Brain microvascular endothelial cell (primary cell): ENCODE measurements at places on chromosomes 7 and 10.

DNA sequence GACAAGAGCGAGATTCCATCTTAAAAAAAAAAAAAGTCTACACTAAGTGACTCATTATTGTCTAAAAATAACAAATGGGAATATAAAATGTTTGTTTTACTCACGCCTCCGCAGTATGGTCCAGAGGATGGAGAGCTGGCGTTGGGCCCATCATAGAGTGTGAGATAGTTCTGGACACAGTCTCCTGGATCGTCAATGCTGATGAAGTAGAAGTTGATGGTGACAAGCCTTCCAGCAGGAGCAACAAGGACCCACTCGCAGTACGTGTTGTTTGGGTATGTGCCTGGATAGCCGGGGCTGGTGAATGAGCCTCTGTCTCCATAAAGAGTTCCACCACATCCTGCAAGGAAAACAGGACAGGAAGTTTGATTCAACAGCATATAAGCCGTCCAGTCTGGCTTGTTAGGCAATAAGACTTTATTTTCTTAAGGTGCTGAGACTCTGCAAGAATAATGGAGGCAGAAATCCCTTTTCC, 11.5 kb upstream of the RSU1 start:
- peak; percentile 94 for DNase-seq

DNA sequence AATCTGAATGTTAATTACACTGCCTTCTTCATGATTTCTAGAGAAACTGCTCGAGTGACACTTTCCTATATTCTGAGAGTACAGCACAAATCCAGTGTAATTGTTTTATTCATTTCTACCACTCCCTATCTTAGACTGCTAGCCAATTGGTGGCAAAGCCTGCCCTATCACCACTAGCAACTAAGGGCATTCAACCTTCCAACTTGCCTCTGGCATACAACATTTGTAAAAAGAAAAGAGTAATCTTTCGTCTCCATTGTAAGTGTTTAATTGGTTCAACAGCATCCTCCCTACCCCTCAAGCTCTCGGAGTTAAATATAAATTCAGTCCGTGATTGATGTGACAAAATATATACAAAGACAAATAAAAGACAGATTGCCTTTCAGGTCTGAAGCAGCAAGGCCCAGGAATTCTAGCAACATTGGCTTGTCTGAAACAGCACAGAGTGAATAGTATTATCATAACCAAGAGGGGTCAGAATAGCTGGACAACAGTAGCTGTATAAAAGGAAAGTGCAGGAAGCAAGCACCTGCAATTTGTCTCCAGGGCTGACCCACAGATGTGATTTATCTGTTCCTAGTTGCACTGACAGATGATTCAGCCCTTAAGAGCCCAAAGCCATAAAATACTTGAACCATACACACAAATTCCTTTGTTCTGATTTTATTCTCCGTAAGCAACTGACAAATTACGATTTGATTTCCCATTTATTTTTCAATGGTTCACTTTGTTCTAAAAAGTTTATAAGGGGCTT, 47.6 kb upstream of the ANKRD1 start:
- DNase-seq, result peak; percentile 24

DNA sequence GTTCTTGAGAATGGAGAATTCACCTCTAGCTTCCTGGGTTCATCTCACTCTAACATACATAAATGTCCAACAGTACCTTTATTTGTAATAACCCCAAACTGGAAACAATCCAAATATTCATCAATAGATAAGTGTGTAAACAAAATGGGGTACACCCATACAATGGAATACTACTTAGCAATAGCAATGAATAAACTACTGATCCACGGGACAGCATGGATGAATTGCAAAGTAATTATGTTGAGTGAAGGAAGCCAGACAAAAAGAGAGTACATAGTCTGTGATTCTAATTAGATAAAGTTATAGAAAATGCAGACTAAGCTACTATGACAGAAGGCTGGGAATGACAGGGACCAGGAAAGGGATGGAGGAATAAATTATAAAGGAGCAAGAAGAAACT, 391.3 kb downstream of the CCSER2 start:
- no peak for DNase-seq

GRCh38 chr7:134941952-134942351, 44.4 kb upstream of the AGBL3 start:
- DNase-seq, result no peak

DNA sequence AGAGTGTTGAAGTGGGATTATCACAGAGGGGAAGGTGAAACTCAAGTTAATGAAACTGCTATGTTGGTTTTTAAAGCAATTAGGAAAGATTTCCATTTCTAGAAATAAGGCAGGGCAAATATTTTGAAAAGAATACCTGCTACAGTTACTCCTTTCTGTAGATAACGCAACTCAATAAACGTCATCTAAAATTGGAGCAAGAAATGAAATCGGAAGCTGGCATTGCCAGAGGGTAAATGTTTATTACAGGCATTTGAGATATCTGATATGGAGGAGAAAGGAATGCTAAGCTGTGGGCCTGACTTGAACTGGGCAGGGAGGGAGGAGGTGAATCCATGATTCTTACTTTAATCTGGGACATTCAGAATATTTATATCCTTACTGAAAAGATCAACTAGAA, 217.0 kb upstream of the ADARB2 start:
- no peak for DNase-seq

DNA sequence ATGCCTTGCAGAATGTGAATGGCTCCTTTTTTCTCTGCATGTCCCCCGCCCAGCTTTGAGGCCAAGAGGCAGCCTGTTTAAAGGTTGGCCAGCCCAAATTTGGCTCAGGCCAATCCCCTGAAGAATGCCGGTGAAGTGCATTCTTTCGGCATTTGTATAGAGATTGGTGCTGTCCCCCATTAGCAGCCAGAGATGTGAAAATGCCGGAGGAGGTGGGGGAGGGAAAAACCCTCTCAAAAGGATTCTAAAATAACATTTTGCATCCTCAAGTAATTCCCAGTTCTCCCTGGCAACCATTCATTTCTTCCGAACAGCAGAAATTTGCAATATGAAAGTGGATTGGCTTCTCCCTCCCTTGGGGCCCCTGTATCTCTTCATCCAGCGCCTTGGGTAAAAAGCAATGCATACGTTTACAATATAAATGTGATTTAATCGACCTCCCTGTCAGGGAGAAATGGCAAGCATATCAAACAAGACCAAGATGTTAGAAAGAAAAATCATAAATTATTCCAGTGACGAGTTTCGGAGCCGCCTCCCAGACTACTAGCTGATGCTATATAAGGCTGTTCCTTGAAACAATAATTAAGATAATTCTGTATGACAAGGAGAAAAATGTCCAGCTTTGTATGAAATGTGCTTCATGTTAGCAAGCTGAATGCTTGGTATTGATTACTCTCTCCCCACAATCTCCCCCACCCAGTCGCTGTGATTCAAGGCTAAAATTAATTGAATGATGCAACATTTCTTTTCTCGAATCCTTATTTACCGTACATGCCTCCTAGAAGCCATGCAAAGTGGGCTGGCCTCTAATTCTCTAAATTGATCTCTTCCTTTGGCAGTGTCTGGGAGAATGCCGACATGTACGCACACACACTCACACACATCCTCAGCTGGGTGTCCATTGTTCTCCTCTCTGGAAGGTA, 323.7 kb downstream of the RPS24 start:
- DNase-seq, result no peak

DNA sequence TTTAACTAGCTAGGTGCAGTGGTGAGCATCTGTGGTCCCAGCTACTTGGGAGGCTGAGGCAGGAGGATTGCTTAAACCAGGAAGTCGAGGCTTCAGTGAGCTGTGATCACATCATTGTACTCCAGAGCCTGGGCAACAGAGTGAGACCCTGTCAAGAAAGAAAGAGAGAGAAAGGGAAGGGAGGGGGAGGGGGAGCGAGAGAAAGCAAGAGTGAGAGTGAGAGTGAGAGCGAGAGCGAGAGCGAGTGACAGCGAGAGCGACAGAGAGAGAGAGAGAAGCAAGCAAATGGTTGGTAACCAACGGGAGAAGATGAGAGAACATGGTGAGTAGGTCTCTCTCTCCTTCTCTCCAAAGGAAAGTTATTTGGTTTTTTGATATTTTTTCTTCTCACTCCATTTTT, 69.8 kb upstream of the DGKI start:
- no peak for DNase-seq

DNA sequence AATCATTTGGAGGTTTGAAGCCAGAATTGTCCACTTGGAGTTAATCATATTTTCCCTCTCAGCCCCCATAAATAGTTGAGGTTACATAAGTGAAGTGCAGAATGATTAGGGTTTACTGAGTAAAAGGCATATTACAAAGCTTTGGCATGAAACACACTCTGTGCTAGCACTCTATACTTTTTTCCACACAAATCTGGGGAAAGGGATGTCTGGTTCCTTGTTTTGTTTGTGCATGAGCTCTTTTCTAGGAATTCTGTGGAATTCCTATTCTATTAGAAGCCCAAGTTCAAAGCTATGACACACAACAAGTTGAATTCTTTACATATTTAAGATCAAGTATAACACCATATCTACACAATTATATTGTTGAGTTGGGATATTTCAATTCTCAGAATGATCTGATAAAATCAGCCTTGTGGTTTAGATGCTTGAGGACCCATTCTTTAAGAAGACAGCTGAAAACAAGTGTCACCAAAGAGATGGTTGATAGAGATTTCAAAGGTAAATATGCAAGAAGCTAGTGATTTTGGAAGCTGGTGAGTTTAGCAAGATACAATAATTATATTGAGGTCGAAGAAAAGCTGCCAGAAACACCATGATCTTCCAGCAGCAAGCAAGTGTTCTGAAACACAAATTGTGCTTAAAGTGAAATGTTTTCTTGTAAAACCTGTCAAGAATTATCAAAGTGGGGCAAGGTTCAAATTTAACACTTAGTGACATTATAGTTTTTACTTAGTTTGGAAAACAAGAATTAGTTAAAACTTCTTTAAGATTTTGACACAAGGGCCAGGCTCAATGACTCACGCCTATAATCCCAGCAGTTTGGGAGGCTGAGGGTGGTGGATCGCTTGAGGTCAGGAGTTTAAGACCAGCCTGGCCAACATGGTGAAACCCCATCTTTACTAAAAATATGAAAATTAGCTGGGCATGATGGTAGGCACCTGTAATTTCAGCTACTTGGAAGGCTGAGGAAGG, 122.6 kb downstream of the INHBA start:
- DNase-seq, result peak; percentile 85

GRCh38 chr7:155800741-155801267, 11.5 kb downstream of the SHH start:
- DNase-seq, result no peak

DNA sequence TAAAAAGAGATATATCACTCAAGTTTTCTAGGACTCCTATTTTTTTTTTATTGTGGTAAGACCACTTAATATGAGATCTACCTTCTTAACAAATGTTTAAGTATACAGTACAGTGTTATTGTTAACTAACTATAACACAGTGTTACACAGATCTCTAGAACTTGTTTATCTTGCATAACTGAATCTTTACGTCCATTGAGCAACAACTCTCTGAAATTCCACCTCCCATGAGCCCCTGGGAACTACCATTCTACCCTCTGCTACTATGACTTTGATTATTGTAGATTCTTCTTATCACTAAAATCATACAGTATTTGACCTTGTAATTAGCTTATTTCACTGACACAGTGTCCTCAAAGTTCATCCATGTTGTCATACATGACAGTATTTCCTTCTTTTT, 22.5 kb upstream of the REEP3 start:
- DNase-seq, result no peak

DNA sequence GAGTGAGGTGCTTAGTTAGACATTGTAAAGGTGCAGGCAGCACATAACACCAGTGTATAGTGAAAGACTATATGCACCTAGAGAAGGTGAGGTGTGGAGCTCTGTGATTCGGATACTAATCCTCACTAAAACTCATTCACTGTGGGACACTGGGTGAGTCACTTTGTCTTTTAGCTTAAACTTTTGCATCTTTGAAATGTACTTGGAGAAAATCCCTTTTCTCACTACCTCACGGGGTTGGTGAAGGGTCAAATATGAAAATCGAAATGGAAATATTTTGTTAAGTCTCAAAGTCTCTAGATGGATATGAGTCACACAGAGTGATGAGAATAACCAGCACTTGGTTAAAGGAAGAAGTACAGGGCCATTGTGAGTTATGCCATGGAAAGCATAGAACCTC, 38.0 kb downstream of the MDFIC start:
- DNase-seq, result peak; percentile 74

GRCh38 chr10:18271491-18271890, 131.3 kb downstream of the CACNB2 start:
- DNase-seq, result no peak

GRCh38 chr10:93224005-93224779, 150.5 kb downstream of the CYP26A1 start:
- no peak for DNase-seq

- no peak for DNase-seq
Observed at GRCh38 chr10:101208543-101208942, 20.7 kb downstream of the LBX1 start.

GRCh38 chr7:1919539-1920265, 249.6 kb downstream of the ELFN1 start:
- no peak for DNase-seq

DNA sequence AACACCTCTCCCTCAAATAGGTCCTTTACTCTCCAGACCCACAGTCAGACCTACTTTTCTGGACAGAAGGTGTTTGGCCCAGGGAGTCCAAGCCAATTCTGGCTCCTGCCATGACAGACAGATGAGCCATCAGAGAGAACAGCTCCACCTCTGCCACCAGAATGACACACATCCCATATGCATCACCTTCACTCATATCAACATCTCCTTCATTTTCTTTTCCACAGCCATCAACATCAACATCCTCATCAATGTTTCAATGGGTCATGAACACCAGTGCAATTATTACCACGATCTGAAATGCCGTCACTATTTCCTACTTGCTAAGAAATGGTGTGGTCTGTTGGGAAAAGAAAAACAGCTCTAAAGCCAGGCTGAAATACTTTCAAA, 67.9 kb downstream of the CCDC71L start:
- no peak for DNase-seq

GRCh38 chr10:118924493-118924892, 105.0 kb upstream of the NANOS1 start:
- DNase-seq, result no peak

GRCh38 chr10:79023240-79024162, 45.3 kb upstream of the ZMIZ1 start:
- DNase-seq, result no peak

GRCh38 chr7:123944395-123944794, 19.4 kb downstream of the SPAM1 start:
- no peak for DNase-seq

DNA sequence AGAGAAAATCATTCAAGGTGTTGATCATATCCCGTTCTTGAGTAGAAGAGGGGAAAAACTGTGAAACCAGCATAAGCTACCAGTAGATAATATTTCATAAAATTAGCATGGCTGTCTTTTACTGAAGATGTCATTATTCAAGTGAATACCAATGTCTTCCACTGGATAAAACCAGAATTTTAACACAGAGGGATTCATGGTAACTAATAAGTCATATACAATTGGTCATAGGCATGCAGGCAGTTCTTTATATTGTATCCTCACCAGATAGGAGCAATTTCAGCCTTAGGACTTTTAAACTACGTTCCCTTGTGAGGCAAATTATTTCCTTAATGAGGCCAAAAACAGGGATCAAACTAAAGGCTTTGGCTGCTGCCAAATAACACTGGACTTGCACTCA, 202.3 kb upstream of the PITRM1 start:
- no peak for DNase-seq

GRCh38 chr7:117092785-117093184, 139.5 kb downstream of the ST7 start:
- no peak for DNase-seq

GRCh38 chr10:119246862-119247549, 39.6 kb downstream of the GRK5 start:
- DNase-seq, result peak; percentile 87
